Left ventricle myocardium superior (tissue), 1 donor: ENCODE measurements at places on chromosomes 6 and 20. TPM values are rescaled to one million over a fixed set of nuclear protein-coding genes. Genes with fewer than 3 reads are reported as not detected.

The REM1 gene
- total RNA-seq = 2.0 TPM

DNA sequence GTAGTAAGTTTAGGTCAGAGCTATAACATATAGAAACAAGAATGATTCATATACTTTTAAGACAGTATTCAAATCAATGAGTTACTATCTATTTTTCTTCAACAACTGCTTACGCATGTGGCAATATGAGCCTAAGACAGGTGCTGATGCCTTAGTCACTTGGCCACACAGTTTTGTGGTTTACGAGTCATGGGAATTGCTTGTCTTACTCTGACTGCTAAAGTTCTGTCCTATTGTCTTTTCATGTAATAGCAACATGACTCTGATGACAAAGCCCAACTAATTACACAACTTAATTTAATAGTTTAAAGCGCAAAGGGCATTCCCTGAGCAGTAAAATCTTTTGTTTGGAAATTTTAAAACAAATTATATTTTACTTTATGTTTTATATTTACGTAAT lies 159.3 kb upstream of the CENPW start:
- DNase-seq = no peak

GRCh38 chr20:44552950-44553908 lies 29.1 kb upstream of the PKIG start:
- no peak for DNase-seq

DNA sequence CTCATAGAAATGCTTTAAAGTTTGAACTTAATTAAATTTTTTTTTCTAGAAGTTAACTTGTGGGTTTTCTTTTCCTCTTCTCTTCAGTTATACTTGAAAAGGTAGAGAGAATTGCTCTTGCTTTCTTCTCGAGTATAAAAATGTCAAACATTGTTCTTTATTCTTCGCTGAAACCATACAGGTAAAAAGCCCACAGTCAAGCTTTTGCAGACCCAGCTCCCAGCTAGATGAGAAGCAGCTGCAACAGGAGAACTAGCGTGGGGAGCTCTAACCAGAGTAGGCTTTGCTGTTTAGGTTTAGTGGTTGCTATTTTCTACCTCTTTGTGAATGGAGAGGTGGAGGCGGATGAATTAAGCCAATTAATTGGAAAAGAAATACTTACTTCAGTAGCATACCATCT lies 102.7 kb downstream of the JARID2 start:
- DNase-seq = no peak

DNA sequence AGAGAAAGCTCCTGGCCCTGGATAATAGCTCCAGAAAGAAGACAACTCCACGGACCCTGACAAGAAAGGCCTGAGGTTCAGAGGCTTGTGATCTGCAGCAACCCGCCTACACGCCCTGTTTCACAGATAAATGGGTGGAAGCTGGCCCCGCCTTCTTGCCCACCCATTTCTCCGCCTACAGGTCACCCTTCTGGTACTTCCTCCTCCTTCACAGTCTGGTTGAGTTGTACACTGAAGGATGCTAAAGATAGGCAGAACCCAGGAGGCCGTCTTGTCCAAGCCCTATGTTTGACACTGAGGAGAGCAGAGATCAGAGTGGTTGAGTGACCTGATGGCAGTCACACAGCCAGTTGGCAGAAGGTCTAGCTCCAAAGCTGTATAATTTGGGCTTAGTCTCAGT lies 34.2 kb upstream of the MDGA1 start:
- no peak for DNase-seq

The PAX1 gene
- not detected for total RNA-seq

DNA sequence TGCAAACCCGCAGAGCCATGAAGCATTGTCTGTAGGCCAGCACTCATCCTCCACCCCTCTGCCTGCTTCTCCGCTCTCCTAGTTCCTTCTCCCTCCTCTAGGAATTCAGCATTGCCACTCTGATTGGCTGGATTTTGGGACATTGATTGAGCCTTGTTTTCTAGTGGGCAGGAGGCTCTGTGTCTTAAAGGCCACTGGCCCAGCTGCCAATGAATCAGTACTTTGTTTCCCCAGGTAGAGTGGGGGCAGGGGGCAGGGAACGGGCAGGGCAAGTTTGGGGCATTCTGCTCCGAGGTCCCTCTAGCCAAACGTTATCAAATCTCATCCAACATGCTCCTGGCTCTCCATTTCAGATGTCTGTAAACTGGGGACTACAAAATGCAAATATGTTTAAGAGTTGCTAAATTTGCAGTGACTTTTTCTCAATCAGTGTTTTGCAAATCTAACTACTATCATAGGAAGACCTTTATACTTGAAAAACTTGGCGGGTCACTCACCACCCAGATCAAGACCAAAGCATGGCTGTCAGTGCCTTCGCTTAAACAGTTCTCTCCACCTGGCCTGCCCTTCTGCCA lies 10.4 kb upstream of the BPI start:
- no peak for DNase-seq

DNA sequence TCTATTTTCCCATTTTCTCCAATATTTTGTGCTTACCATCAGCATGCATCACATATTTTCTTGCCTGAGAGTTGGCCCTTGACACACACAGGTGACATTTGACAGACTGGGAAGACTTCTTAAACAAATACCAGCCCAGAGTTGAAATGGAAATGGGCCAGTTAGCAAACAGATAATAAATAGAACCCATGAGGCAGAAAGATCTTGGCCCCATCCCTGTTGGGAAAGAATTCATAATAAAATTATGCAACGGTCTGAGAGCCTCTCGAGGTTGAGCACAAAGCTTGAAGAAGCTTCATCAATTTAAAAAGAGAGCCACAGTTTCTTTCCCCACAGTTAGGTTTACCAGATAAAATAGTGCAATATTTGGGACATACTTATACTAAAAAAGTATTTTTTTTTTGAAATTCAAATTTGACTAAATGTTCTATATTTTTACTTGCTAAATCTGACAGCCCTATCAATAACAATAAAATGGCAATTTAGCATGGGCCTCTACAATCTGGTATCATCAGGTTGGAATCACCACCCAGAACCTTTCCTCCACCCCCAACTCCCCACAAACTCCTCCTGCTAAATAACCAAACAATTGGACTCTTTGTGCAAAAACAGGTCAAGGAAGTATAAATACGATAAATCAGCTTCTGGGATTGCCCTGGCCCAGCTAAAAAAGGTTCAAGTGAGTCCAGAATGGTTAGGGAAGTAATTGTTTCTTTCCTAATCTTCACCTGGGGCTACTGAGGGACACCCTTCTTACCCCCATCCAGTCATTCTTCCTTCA lies 129.8 kb downstream of the CD164 start:
- DNase-seq = no peak

DNA sequence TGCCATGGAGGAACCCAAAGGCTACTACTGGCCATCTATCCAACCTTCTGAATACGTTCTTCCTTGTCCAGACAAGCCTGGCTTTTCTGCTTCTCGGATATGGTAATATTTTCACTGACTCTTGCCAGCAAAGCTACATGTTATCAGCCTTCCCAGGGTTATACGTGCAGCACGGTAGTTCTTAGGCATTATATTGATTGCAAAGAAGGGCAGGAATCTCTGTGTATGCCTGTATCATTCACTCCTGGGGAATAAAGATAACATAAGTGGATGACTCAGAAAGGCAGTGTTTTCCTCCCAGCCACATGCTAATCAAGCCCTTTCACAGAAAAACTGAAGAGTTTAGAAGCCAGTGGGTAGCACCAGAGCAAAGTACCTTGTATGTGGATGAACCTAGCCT lies 98.7 kb downstream of the ADGRG6 start:
- DNase-seq = no peak

DNA sequence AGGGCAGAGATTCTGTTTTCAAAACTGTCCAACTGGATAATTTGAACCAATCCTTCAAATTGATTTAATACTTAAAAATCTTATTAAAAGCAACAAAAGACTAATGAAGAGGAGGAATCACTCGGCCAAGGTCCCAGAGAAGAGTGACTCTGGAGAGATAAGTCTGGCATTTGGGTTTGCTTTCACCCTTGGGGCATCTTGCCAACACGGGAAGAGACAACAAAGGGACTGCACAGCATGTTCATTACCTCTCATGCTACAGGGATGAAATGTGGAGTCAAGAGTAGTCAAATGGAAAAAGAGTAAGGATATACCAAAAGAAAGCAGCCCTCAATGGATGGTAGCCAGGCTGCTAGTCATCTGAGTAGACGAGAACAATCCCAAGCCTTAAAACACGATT lies 68.2 kb downstream of the KHDRBS2 start:
- no peak for DNase-seq

The ID4 gene
- total RNA-seq = 3.0 TPM

DNA sequence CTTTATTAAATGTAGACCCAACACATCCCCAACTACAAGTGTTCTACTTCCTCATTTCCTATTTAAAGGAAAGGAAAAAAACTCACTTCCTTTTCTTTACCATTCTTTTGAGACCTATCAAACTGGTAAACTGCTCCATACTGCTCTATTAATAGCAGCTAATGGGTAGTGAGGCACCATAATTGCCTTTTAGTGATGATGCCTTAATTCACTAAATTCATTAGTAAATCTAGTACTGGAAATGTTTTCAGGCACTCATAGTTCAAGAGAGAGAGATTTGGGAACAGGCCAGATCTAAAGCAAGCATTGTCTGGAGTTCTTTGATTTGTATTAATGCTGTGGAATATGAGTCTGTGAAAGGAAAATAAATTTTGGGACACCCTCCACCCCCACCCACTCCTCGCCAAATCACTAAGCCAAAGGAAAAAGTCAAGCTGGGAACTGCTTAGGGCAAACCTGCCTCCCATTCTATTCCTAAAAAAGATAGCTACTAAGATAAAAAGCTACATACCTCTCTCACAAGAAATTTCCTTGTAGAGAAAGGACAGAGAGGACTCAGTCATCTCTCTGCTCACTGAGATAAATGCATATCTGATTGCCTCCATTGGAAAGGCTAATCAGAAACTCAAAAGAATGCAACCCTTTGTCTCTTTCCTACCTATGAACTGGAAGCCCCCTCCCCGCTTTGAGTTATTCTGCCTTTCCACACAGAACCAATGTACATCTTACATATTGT lies 13.6 kb upstream of the IBTK start:
- no peak for DNase-seq

DNA sequence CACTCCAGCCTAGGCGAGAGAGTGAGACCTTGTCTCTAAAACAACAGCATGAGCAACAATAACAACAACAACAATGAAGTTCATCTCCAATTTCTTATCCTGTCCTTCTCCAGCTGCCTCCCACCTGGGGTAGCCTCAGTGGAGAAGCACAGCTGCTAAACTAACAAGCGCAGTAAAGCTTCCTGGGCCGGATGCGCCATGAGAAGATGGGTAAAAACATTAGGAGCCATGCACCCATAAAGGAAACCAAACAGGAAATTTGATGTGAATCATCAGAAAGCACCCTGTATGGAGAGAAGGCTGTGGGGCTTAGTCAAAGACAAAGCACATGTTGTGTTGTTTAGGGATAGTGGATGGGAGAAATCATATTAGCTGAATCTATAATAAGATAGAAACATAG lies 61.1 kb upstream of the CCN6 start:
- DNase-seq = no peak

- DNase-seq = no peak
Observed at GRCh38 chr6:130525408-130525807, 159.6 kb downstream of the TMEM200A start.

DNA sequence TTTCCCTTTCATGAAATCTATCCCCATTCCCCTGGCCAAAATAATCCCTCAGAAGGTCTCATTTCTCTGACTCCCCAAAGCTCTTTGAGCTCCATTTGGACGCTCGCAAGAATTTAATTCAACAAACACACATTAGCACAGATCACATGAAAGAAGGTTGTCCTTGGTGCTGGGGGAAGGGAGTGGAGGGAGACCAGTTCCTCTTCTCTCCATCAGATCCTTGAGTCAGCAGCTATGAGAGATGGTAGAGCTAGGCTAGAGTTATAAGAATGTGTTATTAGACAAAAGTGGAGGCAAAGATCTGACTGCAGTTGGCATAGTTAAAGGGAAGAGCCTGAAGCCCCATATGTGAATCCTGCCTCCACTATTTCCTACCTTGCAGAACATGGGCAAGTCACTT lies 184.2 kb upstream of the CDYL start:
- DNase-seq = no peak

- no peak for DNase-seq
Observed at GRCh38 chr6:18497006-18497405, 109.9 kb downstream of the RNF144B start.

DNA sequence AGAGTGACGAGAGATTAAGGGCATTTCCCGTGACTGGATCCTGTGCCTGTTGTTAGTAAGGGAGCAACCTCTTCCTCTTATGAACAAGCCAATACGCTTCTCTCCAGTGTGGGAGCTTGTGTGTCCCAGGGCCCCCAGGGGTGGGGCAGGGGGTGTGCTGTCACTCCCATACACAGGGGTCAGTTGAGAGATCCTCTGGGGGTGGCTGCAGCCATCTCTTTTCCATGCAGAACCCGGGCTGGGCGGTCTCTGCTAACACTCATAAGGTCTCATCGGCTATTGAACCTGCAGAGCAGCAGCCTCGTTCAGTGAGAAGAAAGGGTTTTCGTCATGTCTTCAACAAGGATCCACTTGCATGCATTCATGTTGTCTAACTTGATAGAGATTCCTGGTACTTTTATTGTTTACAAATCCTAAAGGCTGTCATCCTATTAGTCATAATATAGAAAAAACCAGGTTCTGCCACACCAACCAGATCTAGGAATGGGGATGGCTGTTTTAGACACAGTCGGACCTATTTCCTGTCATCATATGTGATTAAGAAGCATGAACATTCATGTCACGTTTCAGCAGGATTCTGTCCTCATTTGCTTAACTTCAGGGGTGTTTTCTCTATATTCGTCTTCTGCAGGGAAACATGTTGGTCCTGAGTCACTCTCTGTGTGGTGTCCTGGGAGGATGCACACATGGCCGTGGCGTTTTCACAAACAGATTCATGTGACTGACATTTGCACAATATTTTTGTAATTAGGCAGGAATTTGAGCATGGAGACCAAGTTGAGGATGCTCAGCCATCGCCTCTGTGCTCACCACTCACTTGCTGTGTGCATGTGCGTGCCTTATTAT lies 13.3 kb upstream of the THBS2 start:
- DNase-seq = no peak

- no peak for DNase-seq
Observed at GRCh38 chr20:13765299-13765698, 19.4 kb downstream of the ESF1 start.

GRCh38 chr6:71512256-71512655 lies 223.6 kb downstream of the OGFRL1 start:
- DNase-seq = no peak

GRCh38 chr20:39752262-39752876 lies 790.2 kb downstream of the DHX35 start:
- no peak for DNase-seq

- DNase-seq = no peak
Observed at GRCh38 chr6:100116411-100117194, 122.6 kb upstream of the MCHR2 start.

- DNase-seq = no peak
Observed at GRCh38 chr6:153849072-153849779, 189.8 kb upstream of the OPRM1 start.

GRCh38 chr20:43837856-43838702 lies 76.6 kb upstream of the TOX2 start:
- DNase-seq = no peak

The KCNQ2 gene
- total RNA-seq = 0.52 TPM

DNA sequence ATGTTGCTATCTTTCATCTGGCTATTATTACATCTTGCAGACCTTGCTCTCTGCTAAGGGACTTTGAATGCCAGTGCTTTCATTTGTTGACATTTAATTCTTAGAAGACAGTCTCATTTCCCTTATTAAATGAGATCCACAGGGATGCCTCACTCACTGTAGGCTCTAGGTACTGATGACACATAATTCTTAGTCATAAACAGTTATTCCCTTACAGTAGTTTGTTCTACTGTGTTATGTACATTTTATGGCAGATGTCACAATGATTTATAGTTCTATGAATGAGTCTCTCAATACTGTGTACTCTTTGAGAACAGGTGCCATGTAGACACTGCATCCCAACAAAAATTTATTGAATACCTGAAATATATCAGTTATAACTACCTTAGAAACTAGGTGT lies 70.3 kb downstream of the FAM83B start:
- no peak for DNase-seq

The MAP3K5 gene
- total RNA-seq = 38.5 TPM
